ENCODE measurements at places on chromosomes 4 and X.

DNA sequence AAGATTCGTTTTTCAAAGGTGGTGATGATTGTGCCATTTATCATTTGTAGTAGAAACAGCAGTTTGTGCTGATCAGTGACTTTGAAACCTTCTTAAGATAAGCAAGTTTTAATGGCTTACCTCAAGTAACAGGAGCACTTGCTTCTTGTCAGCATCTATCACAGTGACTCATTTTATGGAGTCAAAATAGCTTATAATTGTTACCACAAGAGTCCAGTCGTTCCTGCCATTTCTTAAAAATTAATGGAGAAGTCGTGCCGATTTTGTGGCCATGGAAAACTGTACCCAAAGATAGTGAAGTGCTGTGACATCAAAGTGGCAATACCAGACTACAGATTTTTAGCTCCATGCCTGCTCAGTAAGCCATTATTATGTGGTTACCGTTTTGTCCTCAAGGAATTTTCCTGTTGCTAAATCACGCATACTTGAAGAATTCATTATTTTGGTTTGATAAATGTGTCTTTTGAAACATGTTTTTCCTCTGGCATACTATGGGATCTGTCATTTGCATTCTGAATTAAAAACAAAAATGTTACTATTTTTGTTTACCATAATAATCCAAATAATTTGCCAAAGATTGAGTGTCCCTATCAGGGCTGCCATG, 129.9 kb downstream of the CBR4 start:
- DNase-seq: no peak

DNA sequence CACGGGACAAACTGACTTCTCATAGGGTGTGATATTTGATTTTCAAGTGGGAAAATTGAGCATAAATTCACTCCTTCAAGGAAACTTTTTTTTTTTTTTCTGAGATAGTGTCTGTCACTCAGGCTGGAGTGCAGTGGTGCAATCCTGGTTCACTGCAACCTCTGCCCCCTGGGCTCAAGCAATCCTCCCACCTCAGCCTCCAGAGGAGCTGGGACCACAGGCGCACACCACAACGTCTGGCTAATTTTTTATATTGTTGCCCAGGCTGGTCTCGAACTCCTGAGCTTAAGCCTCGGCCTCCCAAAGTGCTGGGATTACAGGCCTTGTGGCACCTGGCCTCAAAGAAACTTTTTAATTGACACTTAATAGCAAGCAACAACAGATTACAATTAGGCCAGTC, 13.8 kb downstream of the CLDN34 start:
- DNase-seq: no peak

GRCh38 chrX:124518885-124519284, 172.5 kb downstream of the SH2D1A start:
- DNase-seq: no peak

- no peak for DNase-seq
Observed at GRCh38 chrX:17767734-17768133, 30.4 kb downstream of the SCML1 start.

DNA sequence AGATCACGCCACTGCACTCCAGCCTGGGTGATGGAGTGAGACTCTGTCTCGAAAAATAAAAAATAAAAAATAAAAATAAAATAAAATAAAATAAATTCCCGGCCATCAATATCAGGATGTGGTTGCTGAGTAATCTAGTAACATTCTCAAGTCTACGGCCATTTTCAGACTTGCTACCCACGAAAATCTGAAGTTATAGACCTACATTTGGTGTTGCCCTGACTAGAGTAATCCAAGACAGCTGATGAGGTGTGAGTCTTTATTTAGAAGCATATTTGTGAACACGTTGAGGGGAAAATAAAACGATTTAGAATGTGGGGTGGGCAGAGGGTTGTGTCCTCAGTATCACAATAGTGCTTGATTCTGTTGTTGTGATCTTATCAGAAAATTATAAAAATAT, 130.2 kb upstream of the MID1 start:
- no peak for DNase-seq

- no peak for DNase-seq
Observed at GRCh38 chr4:6887591-6888371, 21.8 kb upstream of the TBC1D14 start.

GRCh38 chr4:85243857-85244256, 231.1 kb upstream of the ARHGAP24 start:
- DNase-seq: no peak

DNA sequence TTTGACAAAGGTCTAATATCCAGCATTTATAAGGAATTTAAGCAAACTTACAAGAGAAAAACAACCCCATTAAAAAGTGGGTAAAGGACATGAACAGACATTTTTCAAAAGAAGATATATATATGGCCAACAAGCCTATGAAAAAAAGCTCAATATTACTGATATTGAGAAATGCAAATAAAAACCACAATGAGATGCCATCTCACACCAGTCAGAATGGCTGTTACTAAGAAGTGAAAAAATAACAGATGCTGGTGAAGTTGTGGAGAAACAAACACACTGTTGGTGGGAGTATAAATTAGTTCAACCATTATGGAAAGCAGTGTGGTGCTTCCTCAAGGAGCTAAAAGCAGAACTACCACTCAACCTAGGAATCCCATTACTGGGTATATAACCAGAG, 91.6 kb upstream of the EFHC2 start:
- DNase-seq: no peak

- peak; percentile 80 for DNase-seq
Observed at GRCh38 chrX:154478728-154479622, at the start of gene LAGE3. Gene LAGE3 (minus strand): TSS chrX:154479281. CDS start chrX:154478915, 366 bp downstream.

DNA sequence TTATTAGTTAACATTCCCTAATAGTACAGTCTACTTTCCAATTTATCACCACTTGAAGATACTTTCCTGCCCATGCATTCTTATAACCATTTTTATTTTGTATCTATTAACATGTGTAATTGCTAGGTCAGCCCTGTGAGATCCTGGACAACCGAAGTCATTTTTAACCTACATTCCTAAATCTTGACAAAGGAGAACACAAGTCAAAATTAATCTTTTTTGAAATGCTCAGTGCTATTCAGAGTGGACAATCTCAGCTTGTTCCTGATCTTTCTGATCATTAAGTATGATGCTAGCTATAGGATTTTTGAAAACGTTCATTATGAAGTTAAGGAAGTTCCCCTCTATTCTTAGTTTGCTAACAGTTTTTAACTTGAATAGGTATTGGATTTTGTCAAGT, 37.5 kb downstream of the ANXA10 start:
- no peak for DNase-seq

DNA sequence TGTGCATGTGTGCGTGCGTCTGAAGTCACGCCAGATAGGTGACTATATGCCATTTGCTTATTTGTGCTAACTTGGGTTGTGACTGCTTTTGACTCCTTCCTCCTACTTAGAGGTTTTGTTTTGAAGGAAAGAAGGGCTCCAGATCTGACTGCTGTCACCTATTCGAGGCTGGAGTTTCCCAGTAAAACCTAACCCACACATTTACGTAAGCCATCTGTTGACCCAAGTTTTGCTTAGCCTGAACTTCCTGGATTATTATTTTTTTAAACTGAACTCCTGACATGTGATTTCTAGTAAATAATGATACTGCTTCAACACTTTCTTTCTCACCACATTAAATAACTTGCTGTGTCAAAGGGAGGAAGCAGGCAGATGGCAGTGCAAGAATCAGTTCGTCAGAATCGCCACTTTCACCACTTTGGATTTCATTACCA, 41.5 kb downstream of the DTHD1 start:
- DNase-seq: no peak

GRCh38 chr4:169604131-169604900, 8.1 kb downstream of the NEK1 start:
- no peak for DNase-seq

GRCh38 chr4:139715746-139716391, 50.2 kb downstream of the MGST2 start:
- DNase-seq: no peak

DNA sequence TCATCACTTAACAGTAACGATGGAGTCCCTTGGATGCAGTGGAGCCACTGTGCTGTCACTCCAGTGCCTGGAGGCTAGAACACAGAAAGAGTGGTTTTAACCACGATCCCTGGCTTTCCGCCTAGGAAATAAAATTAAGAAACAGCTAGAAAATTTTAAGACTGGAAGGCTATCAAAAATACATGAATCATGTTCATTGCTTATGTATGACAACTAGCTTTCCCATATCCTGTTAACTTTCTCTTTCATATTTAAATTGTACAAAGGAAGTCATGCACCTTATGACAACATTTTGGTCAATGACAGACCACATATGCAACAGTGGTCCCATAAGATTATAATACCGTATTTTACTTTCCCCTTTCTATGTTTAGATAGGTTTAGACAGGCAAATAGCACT, 115.1 kb downstream of the GALNTL6 start:
- DNase-seq: no peak

DNA sequence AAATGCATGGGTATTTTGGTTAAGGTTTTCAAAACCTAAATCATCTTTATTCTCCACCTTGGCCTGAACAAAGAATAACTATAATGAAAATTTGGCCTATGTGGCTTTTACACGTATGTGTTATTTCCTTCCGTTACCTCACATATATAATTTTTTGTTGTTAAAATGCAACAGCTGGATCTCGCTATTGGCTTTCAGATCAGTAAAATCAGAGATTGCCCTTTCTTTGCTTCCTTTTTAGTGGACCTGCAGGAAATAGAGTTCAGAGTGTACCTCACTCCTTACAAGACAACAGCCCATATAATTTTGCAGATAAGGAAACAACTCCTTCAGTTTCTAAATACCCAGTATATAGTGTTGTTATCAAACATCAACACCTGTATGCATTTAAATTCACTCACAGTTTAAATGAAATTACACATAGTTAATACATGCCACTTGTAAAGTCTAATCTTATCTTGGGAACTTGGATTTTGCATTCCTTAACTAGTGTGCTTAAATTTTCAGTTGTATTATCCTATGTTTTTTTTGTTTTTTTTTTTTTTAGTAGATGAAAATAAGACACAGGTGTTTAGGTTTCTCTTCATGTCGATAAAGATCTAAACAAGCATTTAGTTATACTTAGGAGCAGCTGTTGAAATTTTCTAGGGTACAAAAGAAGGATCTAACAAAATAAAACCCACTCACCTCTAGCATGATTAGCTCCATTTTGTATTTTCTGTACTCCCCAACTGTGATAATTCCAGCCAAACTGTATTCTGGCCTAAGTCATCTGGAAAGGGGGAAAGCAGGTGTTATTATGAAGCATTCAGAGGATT, 96.2 kb upstream of the SPRY1 start:
- no peak for DNase-seq

Measured in stimulated activated CD8-positive, alpha-beta memory T cell treated with anti-CD3 and anti-CD28 coated beads, Interleukin-15, amount 100 ng/mL, for 24 hours (primary cell).